Activated CD8-positive, alpha-beta memory T cell treated with anti-CD3 and anti-CD28 coated beads for 1 hour (primary cell): ENCODE measurements at places on chromosomes 13 and 19.

- no peak for DNase-seq
These were observed 1416.5 kb upstream of the SPRY2 start for GRCh38 chr13:81757348-81757970.

DNA sequence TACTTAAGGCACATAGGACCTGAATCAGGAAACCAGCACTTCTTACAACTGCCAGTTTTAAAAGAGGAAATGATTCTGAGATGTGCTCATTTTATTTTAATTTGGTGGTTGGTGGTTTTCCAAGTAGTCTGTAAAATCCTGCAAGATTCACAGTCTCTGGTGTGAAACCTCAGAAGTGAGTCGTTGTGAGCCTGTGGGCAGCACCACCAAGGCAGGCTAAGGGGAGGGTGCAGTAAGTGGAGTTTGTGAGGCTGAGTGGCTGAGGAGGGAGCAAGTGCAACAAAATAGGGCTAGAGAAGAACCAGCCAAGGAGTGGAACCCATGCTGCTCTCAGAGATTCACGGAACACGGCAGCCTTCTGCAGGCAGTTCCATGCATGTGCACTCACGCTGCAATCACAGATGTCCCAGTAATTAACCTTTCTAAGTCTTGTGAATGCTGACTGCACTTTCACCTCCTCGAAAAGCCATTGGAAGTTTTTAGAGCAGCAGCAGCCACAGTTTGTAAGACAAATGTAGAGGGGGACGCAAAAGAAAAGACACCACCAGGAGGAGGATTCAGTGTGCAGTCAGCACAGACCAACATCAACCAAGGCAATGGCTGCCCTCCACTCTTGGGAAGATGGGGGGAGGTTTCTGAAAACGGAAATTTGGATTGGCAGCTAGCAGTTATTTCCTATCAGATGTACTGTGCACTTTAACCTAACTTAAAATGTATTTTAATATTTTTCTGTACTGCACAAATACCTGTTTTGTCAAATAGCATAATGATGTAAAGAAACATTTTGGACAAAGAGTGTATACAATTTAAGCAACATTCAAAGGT, 44.9 kb downstream of the ESD start:
- peak; percentile 8 for DNase-seq

DNA sequence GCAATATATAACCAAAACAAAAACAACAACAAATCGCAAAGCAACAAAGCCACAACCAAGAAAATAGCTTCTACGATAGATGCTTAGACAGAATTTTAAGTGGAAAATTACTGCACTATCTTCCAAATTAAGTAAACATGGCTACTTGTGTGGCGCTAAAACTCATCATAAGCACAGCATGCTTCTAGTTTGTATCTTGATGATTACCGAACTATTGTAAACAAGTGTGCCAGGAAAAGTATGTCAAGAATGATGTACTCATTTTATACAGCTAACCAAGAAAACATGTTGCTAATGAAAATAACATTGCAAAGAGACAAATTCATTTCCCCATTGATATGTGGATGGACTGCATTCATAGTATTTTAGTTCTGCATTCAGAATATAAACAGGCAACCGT, 271.9 kb upstream of the GPC6 start:
- no peak for DNase-seq

DNA sequence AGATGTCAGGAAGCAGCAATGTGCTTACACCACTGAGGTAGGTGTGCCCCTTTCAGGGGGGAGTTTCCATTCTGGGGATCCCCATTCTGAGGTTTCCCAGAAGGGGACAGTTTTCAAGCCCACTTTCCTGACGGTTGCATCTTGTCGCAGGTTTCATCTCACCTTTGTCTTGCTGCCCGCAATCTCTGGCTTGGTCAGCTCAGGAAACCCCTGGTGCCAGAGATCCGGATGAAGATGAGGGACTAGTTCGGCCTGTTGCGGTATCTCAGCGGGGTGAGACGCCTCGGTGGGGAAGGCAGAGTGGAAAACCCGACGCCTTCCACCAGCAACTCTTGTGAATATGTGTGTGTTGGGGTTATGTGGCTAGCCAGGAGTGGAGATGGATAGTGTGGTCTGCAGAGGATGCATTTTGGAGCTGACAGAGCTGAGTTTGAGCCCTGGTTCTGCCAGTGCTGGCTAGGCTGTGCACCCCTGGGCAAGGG, 13.1 kb downstream of the TNFSF9 start:
- no peak for DNase-seq

- no peak for DNase-seq
These were observed at the start of gene MYH14 for GRCh38 chr19:50203281-50204080. TSS of gene MYH14 (plus strand) at chr19:50203622. CDS start at chr19:50210366, 6,744 bp downstream.

GRCh38 chr19:35754370-35755130, 2.3 kb downstream of the HSPB6 start:
- DNase-seq: no peak

DNA sequence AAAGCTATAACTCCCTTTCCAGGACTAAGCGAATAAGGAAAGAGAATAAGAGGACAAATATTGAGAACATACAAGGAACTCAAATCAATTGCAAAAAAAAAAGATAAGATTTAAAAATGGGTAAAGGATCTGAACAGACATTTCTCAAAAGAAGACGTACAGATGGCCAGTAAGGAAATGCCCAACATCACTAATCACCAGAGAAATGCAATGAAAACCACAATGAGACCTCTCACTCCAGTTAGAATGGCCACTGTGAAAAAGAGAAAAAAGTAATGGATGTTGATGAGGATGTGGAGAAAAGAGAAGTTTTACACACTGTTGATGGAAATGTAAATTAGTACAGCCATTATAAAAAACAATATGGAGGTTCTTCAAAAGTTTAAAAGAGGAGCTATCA, 63.8 kb downstream of the VWA8 start:
- no peak for DNase-seq

- DNase-seq: no peak
These were observed 31.2 kb upstream of the KLF2 start for GRCh38 chr19:16293118-16294091.

GRCh38 chr13:113202912-113203311, 5.6 kb downstream of the PCID2 start:
- no peak for DNase-seq
